ENCODE measurements at places on chromosomes 16 and 17.

DNA sequence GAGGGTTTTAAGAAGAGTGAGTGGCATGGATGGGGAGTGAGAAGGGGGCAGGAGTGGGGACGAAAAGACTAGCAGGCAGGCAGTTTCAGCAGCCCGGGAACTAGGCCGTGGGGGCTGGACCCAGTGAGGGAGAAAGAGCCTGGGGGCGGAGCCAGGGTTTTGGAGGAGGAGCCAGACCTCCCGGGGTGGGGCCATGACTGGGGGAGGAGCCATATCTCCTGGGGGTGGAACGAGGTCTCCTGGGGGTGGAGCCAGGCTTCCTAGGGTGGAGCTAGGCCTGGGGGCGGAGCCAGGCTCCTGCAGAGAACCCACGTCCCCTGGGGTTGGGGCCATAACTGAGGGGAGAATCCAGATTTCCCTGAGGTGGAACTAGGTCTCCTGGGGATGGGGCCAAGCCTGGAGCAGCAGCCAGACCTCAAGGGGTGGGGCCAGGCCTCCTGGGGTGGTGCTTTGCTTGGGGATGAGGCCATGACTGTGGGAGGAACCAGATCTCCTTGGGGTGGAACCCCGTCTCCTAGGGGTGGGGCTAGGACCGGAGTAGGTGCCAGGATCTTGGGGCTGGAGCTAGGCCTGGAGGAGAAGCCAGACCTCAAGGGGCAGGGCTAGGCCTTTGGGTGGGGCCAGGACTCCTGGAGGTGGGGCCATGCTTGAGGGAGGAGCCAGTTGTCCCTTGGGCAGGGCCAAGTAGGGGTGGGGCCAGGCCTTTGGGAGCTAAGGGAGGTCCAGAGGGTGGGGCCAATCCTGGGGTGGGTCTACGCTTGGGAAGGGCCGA is 41.7 kb upstream of the JPH3 start:
- peak; percentile 52 for DNase-seq

DNA sequence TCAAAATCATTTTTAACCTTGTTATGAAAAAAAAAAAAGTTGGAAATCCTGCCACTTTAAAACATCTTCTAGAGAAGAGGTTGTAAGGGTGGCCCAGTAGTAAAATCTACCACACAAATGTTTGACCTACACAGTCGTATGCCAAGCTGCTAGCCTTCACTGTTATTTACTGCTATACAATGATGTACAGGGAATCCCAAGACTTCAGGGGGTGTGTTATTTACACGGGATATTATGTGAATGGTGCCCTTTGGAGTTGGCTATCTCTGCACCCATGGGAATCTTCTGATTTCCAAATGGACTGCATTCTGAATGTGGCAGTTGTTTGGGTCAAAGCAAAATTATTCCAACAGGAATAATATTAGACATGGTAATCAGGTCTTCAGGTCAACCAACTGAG is 45.9 kb downstream of the STH start:
- DNase-seq = no peak

DNA sequence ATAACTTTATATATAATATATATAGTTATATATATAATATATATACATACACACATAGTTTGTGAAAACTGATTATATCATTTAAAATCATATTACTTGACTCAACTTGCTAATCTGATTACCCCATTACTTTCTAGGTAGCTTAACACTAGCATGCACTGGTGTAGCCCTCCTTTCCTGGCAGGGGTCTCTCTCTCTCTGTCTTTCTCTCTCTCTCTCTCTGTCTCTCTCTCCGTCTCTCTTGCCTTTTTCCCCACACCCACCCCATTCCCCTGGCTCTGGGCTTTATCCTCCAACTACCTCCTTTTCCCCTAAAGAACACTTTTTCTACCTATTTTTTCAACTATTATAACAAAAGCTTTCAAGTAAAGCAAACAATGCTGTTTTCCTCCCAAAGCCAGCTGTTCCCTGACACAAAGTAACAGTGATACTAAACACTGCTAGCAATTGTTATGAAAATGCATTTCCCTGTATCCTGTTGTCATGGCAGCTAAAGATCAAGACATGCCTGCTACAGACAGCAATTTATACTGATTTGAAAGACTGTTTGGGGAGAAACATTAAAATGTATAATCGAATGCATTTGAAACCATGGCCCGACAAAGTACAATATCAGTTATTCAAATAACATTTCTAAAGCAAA is 89.4 kb downstream of the CHD9NB start:
- no peak for DNase-seq

- DNase-seq = peak; percentile 72
Observed at GRCh38 chr17:58329035-58329809, 627 bp upstream of the TSPOAP1 start.

DNA sequence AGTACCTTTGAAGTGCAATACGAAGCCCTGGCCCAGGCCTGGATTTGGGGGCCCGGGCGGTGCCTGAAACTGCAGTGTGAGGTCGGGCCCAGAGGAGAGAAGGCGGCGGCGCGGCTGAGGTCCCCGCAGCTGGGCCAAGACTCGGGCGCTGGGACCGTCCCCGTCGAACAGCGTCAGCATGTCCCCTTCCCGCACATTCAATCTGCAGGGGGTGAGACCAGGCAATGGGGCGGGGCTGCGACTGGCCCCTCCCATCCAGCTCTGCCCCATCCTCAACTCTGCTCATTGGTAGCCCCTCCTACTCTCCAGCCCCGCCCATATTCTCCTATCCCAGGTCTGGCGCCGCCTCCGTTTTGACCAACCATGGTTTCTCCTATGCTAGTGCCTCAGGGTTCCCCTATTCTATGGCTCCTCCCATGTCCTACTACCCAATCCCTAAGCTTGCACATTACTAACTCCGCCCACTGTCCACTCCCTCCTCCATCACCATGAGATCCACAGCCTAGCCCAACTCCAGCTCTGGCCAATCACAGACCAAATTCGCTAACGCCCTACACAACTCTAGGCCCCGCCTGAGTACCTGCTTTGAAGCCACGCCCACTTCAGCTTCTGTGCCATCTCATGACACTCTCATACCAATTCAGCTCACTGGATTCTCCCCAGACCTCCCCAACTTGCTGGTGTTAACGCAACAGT is 14.4 kb upstream of the CDIPT start:
- DNase-seq = no peak

DNA sequence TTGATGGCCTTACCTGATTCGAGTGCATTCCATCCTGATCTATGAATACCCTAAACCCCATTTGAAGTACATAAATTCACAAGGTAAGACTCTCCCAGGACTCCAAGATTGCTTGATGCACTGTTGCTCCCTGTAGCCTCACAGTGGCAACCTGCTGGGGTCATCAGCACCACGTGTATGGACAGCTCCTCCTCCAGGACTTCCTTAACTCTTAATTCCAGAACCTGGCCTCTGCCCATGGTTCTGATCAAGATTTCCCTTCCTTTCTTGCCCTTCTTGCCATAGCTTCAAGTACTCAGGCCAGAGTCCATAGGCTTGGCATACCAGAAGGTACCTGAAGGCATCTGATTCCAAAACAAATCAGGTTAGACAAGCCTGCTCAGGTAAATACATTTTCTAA is 34.0 kb upstream of the NLK start:
- DNase-seq = no peak

Measured in CD8-positive, alpha-beta memory T cell (primary cell).